ENCODE measurements at places on chromosomes 1 and 21.

DNA sequence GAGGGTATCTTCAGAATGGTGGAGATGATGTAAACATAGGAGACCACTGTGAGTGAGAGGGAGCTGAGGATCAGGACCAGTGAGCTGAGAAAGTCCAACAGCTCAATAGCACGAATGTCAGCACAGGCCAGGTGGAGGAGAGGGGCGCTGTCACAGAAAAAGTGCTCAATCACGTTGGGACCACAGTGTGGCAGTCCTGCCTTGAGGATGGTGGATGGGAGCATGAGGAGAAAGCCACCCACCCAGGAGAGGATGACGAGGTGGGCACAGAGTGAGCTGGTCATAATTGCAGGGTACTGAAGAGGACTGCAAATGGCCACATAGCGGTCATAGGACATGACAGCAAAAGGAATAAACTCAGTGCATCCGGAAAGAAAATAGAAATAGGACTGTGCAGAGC is 8.1 kb downstream of the OR11L1 start:
- H3K27me3 ChIP-seq = peaks cover 2% of the 10 kb centered on the region
- no peaks in the 10 kb centered on the region for H3K36me3 ChIP-seq
- DNase-seq = no peak
- no peak overlapping the region for H3K4me3 ChIP-seq
- H3K27ac ChIP-seq = no peak overlapping the region

- DNase-seq = no peak
- no peaks in the 10 kb centered on the region for H3K4me1 ChIP-seq
- no peak overlapping the region for H3K27ac ChIP-seq
- peaks cover 2% of the 10 kb centered on the region for H3K27me3 ChIP-seq
- no peaks in the 10 kb centered on the region for H3K36me3 ChIP-seq
These were observed 157.3 kb upstream of the PTGFR start for GRCh38 chr1:78333502-78333901.

GRCh38 chr1:117697220-117697781 is 91.5 kb downstream of the TENT5C start:
- no peak overlapping the region for H3K27ac ChIP-seq
- peaks cover 5% of the 10 kb centered on the region for H3K4me1 ChIP-seq
- peaks cover 2% of the 10 kb centered on the region for H3K27me3 ChIP-seq
- DNase-seq = no peak
- no peaks in the 10 kb centered on the region for H3K36me3 ChIP-seq

DNA sequence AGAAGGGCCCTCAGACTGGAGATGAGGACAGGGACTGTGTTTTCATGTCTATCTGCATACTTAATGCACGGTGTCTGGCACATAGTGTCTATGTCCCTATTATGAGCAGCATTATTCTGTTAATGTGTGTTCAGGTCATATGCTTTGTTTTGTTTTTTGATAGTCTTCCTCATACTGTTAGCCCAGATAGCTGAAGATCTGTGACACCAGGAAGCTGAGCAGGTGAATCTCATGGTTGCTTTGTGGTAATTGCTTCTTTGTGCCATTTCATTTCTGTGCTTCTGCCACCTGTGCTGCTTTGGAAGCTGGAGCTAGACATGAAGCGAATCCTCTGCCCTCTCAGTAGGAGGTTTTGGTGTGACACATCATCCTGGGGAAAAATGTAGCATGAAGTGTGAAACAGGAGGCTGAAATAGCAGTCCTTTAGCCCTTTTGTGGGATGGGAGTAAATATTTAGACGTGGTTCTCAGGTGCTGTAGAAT is 15.8 kb downstream of the SMAP2 start:
- DNase-seq = no peak
- no peak overlapping the region for H3K4me3 ChIP-seq
- H3K36me3 ChIP-seq = no peaks in the 10 kb centered on the region
- H3K27ac ChIP-seq = no peak overlapping the region
- peaks cover 2% of the 10 kb centered on the region for H3K27me3 ChIP-seq
- no peaks in the 10 kb centered on the region for H3K4me1 ChIP-seq

GRCh38 chr1:1212780-1213344 is 1.1 kb downstream of the TNFRSF4 start:
- no peaks in the 10 kb centered on the region for H3K36me3 ChIP-seq
- H3K4me3 ChIP-seq = no peak overlapping the region
- H3K4me1 ChIP-seq = peaks cover 10% of the 10 kb centered on the region
- DNase-seq = peak; percentile 32
- no peak overlapping the region for H3K27ac ChIP-seq
- H3K27me3 ChIP-seq = peaks cover 10% of the 10 kb centered on the region

DNA sequence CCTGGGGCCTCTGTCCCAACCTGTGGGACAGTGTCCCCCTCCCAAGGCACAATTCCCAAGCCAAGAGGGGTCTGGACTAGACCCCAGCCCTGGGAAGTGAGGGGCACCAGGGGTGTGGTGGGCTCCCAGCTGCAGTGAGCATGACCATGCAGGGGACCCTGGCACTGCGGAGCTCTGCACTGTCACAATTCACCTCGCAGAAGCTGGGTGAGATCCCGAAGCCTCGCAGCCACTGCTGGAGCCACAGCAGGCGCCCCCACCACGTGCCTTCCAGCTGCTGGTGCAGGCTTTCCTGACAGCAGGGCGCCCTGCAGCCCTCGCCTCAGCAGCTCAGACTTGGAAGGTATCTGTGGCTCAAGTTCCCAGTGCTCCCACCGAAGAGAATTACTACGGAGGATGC is 10.0 kb upstream of the SRARP start:
- H3K4me3 ChIP-seq = no peak overlapping the region
- no peak for DNase-seq
- no peaks in the 10 kb centered on the region for H3K36me3 ChIP-seq
- no peak overlapping the region for H3K27ac ChIP-seq
- H3K27me3 ChIP-seq = peaks cover 2% of the 10 kb centered on the region
- H3K4me1 ChIP-seq = no peaks in the 10 kb centered on the region

DNA sequence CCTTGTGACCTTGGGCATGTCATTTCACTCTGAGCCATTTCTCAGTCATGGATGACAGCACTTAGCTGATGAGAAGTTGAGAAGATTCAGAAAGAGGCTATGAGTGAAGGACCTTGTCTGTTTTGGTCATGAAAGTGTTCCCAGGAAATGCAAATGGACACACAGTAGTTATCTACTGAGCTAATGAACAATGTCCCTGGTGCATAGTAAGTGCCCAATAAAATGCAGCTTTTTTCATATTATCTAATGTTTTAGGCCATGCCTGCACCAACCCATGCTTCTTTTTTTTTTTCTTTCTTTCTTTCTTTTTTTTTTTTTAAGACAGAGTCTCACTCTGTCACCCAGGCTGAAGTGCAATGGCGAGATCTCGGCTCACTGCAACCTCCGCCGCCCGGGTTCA is 44.4 kb upstream of the EPB41 start:
- peaks cover 4% of the 10 kb centered on the region for H3K27me3 ChIP-seq
- no peaks in the 10 kb centered on the region for H3K36me3 ChIP-seq
- DNase-seq = no peak
- peaks cover 17% of the 10 kb centered on the region for H3K4me1 ChIP-seq

GRCh38 chr1:30631700-30632099 is 91.7 kb downstream of the MATN1 start:
- H3K36me3 ChIP-seq = peaks cover 9% of the 10 kb centered on the region
- peaks cover 4% of the 10 kb centered on the region for H3K27me3 ChIP-seq
- no peak overlapping the region for H3K4me3 ChIP-seq
- no peak overlapping the region for H3K27ac ChIP-seq
